ENCODE measurements at places on chromosomes 2 and 18.
A peak's percentile ranks its signal among the peaks of the same experiment; 100 is the strongest.

GRCh38 chr2:27060323-27060722 is 8.9 kb downstream of the AGBL5 start:
- DNase-seq: no peak

- DNase-seq: no peak
These were observed 1317.5 kb upstream of the CELF4 start for GRCh38 chr18:38883111-38883510.

DNA sequence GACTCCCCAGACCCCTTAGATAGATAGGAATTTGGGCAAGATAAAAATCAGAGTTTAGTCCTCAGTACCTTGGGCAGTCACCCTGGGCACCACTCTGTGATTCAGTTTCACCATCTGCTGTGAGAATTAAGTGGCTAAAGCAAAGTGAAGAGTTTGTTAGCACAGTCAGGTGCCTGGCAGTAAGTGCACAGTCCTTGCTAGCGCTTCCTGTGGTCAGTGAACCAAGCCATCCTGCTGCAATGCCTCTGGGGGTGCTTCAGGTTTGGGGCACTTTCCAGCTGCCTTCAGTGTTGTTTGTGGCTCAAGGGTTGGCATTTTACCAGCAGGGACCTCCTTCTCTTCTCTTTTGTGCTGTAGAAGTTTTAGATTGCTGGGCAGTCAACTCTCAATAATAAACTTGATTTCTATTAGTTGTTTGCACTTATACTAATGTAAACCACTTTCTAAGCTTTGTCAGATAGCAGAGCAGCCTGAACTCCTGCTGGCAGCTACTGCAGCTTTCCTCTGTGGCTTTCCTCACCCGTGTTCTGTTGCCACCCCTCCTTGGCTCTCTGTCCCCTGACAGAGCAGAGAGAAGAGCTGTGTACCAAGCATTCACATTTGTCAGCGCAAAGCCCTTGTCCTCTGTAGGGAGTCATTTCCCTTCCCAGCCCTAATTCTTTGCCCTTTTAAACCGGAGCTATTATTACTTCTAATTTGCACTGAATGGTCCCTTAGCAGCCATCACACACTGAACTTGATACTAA is 48.4 kb upstream of the RMP24 start:
- no peak for DNase-seq

GRCh38 chr2:175136334-175137215 is 31.4 kb downstream of the ATF2 start:
- no peak for DNase-seq

GRCh38 chr2:227696990-227697679 is 20.7 kb downstream of the SLC19A3 start:
- no peak for DNase-seq

DNA sequence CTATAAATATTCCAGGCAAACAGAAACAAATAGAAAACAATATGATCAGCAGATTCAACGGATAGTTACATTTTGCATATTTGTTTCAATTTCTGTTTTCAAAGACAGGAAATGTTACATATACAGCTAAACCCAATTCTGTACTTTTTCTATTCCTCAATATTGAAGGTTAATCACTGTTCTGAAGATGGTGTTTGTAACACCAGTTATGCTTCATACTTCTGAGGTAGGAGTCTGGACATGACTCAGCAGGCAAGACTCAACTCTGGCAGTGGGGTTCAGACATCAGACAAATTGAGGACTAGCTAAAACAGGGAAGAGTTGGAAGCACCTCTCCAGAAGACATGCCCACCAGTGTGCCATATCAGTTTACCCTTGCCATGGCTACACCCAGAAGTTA is 16.6 kb downstream of the SERPINB13 start:
- no peak for DNase-seq

DNA sequence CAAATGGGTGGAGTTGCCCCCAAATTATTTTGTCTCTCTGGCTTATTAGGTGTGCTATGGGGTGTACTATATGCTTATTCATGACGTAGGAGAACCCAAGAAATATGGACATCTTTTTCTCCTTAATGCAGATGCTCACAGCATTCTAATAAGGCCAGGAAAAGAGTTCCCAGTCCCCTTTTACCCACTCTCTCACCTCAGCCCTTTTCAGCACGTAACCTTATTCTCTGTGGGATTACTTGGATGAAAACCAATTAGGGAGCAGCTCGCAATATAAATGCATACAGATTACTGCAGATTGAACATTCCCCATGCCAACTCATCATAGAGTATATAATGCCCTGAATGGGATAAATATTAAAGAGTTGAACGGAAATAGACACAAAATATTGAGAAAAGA is 891.2 kb upstream of the POU3F3 start:
- DNase-seq: no peak

DNA sequence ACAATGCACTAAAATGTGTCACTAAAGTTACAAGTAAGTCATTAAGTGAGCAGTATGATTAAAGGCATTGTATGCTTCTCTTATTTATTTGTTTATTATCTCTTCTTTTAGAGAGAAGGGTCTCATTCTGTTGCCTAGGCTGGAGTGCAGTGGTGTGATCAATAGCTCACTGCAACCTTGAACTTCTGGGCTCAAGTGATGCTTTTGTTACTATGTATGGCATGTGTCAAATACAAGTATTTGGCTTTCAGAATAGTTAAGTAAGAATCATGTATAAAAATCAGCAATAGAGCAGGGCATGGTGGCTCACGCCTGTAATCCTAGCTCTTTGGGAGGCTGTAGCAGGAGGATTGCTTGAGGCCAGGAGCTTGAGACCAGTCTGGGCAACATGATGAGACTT is 15.8 kb upstream of the AAK1 start:
- no peak for DNase-seq

- DNase-seq: no peak
These were observed 39.4 kb downstream of the KIF5C start for GRCh38 chr2:148914463-148914862.

DNA sequence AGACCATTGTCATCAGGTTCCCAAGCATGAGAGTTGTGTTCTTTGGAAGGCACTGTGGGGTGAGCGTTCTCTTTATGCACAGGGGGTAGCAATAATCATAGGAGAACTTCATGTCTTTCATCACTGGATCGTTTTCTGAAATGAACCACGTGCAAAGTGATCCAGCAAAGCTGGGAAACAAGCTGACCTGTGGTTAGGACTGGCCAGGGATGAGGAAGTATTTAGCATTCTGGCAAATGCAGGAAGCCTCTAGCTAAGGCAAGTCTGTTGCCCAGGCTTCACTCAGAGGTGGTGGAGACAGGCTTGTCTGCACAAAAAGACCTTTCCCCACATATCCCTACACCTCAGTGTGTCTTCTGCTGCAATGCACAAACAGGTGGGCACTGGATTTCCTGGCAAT is 58.6 kb downstream of the MMADHC start:
- DNase-seq: no peak

DNA sequence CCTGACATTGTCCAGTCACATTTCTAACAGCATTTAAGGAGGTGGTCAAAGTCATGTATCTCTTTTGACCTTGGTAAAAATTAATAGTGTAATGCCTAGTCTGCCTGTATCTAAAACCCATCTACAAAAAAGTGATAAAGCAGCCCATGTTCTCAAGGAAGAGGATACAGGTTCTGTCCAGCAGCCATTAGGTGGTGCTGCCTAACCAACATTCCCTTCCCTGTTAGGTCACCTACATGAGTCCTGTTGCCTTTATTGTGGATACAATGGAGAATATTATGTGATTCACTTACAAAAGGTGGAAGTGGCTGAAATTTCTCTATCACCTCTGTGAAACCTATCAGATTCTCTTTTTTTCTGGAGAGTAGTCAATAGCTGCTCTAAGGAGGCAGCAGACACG is 52.5 kb downstream of the AQP4 start:
- no peak for DNase-seq

DNA sequence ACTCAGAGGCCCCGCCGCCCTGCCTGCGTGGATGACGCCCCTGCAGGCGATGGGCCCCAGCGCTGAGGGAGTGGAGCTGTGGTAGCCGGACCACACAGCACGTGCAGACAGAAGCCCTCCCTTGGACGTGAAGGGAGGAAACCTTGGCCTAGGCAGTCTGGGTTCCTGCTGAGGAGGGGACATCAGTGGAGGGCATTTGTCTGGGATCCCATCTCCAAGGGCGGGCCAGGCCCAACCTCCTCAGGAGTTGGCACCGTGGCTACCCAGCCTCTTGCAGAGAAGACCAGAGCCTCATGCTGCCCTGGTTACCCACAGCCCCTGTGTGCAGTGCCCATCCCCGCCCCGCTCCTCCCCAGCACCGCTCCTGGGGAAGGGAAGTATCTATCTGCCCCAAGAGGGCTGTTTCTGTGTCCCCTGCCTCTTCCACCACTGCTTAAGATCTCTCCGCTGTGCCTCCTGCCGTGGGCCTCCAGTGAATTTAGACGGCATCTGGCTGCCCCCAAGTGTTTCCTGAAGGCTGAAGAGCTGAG is 241.8 kb downstream of the KLHL29 start:
- DNase-seq: peak; percentile 36

- DNase-seq: no peak
These were observed 122.6 kb upstream of the DNAJC10 start for GRCh38 chr2:182593394-182593975.

- DNase-seq: no peak
These were observed 309.8 kb downstream of the ZEB2 start for GRCh38 chr2:144210076-144210475.

- no peak for DNase-seq
These were observed 496.2 kb upstream of the NRXN1 start for GRCh38 chr2:51528156-51528555.

GRCh38 chr2:25692143-25692542 is 18.8 kb upstream of the DTNB start:
- DNase-seq: peak; percentile 34

- DNase-seq: no peak
These were observed 11.2 kb upstream of the GYPC start for GRCh38 chr2:126644630-126645191.

DNA sequence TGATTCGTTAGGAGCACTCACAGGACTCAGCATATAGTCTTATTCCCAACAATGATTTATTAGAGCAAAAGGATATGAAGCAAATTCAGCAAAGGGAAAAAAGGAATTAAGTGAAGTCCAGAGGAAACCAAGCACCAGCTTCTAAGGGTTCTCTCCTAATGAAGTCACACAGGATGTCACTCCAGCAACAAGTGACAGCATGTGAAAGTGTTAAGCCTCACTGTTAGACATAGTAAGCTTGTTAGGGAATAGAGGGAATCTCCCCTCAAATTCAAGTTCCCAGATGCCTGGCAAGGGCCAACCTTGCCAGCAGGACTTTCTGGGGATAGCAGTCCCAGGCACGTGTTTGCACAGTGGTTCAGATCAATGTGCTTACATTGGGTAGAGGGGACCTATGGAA is 4.4 kb upstream of the SLC30A6 start:
- DNase-seq: no peak

- no peak for DNase-seq
These were observed 65.7 kb upstream of the CHMP1B start for GRCh38 chr18:11785444-11786055.

DNA sequence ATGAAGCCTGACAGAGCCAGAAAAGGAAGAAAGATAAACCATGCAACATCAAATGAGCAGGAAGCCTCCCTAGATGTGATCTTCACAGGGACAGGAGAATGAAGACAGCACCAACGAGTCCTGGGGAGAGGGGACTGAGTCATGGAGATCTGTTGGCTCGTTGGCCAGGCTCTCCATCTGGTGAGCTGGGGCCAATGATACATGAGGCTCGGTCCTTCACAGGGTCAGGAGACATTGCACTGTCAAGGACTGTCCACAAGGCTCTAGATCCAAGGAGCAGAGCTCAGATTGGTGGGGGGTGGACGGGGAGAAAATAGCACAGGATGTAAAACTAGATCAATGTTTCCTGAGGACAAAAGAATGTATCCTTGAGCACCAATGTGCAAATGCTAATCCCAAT is 735 bp downstream of the CD207 start:
- DNase-seq: no peak

DNA sequence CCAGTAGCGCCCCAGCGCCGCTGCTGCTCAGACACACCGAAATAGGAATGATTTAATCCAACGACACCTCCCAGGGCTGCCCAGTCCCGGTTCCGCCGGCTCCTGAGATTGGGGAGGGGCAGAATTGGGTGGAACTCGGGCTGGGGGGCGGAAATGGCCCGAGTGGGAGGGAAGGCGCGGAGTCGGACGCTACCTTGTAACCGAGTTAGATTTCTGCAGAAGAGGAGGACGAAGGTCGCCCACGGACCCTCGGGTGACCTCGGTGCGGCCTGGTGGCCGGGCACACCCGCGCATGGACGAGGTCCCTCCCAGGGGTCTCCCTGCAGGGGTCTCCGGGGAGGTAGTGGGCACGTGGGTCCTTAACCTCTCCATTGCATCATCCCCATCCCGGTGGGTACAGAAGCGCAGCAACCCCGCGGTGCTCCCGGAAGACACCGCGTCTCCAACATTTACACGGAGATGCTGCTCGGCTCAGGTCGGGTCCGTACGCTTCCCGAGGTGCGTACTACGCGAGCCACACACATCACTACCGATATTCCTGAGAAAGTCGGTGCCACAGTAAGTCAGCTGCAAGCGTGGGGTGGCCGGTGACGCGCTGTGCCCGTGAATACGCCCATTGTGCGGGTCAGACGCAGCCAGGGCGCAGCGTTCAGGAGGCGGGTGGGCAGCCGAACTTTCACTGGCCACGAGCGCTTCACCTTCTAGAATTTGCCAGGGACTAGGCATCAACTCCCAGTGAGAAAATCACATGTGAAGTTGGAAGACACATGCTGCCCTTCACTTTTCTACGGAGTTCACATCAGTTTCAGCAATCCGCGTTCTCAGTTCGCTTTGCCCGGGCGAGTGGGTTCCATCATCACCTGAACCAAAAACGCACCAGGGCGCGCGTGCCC is 3.0 kb downstream of the ZNF516 start:
- no peak for DNase-seq

- no peak for DNase-seq
These were observed 1005.4 kb upstream of the DDX18 start for GRCh38 chr2:116809109-116809508.

- peak; percentile 1 for DNase-seq
These were observed 51.7 kb upstream of the OTOF start for GRCh38 chr2:26529406-26530239.

DNA sequence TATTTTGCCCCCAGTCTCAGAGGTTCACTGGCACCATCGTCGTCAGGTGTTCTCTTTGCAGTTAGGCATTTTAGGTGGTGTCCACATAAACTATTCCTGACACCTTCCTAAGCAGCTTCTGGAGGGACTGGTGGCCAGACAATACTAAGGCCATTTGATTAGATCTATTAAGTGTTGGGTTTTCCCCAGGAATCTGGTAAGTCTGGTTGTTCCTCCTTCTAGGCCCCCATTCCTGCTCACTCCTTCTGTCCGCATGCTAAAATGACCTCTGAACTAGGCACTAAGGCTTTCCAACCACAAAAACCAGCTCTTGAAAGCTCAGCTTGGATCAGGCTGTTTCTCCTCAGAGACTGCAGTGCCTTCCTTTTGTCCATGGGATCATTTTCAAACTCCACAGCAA is 100.7 kb downstream of the MGAT5 start:
- no peak for DNase-seq

DNA sequence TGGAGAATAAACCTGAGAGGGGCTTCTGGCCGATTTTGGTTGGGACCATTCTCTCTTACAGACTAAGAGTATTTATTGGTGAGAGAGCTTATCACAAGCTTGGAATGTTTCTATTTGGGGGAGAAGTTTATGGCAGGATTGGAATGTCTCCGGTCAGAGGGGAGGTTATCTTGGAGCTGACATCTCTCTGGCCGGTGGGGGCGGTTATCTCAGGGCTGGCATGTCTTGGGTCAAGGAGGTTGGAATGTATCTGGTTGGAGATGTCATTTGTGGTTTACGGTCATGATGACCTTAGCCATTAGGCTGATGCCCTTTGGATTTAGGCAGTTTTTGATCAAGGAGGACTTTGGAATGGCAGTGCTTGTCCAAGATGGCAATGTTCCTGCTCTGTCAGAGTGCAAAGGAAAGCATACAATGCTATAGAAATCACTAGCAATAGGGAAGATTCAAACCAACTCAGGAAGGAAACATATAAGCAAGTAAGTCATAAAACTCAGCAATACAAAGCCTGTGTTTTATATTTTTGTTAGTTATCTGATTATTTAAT is 362.4 kb upstream of the LRATD1 start:
- DNase-seq: no peak
